ENCODE measurements at places on chromosomes 1 and 21.
A peak's percentile ranks its signal among the peaks of the same experiment; 100 is the strongest.

DNA sequence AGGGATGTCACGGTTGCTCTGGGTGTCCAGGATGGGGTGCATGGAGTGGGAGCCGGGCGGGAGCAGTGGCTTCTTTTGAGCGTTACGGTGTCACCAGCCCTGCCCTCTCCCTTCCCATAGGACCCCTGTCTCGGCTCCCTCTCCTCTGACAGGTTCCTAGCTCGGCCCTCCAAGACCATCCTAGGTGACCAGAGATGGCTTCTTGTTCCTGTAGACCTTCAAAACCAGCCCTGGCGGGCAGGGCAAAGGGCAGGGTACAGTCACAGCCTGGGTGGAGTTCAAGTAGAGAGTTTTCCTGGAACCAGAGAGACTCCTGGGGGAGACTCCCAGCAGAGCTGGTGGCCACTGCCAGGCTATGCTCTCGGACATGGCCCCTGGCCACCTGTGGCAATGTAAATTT is 345.6 kb upstream of the AJAP1 start:
- DNase-seq = no peak

GRCh38 chr1:161791904-161792655 is 26.0 kb downstream of the ATF6 start:
- no peak for DNase-seq

DNA sequence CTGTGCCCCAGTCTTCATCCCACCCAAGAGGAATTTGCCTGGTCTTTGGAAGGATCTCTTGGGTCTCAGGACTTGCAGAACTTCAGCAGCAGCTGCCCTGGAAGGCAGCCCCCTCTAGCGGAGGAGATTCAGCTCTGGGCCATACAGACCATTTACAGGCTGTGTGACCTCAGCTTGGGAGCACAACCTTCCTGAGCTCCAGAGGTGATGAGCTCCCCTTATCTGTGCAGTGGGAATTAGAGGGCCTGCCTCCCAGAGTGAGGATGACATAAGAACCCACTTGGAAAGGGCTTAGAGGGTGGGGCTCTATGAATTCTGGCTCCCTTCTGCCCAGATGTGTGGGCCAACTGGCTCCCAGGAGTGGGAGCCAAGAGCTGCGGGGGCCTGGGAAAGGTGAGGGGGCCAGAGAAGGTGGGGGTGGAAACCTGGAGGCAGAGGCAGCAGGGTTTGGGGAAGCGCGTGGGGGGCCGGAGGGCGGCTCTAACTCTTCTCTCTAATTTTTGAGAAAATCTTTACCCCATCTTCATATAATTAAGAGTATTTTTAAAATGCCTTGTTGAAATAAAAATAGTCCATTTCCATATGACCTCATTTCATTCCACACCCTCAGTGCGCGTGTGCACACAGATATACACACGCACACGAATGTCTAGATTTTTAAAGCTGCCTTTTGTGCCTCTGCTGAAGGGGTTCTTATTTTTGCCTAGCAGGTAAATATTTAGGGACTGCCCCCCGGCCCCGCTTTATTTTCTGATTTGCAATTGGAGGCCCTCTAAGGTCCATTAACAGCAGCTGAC is 21.5 kb downstream of the EPHB2 start:
- no peak for DNase-seq

GRCh38 chr1:197976368-197976767 is 59.2 kb downstream of the LHX9 start:
- peak; percentile 10 for DNase-seq

- no peak for DNase-seq
Measured at GRCh38 chr21:37848721-37849490, 67.4 kb downstream of the KCNJ6 start.

GRCh38 chr1:69272684-69273083 is 295.0 kb upstream of the LRRC7 start:
- DNase-seq = no peak

- DNase-seq = peak; percentile 53
Measured at GRCh38 chr1:201346337-201346939, 31.0 kb downstream of the TNNT2 start.

- no peak for DNase-seq
Measured at GRCh38 chr1:200673952-200674823, 4.5 kb upstream of the DDX59 start.

DNA sequence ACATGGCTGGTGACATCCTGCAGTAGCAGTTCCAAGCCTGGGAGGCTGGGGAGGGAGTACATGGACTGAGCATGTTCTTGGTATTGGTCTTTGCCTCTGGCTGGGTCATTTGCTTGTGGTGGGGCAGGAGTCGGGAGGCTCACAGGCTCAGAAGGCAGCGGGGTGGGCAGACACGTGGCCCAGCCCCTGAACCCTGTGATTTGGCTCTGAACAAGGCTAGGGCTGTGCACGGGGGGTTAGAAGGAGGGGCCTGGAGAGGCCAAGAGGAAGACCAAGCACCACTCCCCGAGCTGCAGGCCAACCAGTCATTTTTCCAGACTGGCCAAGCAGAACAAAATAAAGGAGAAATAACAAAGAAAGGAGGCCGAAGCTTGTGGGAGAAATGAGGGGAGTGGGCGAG is 9.7 kb upstream of the PRELP start:
- DNase-seq = no peak

- DNase-seq = peak; percentile 96
Measured at GRCh38 chr1:202160377-202160940, at the start of gene PTPN7. PTPN7 (minus strand) TSS chr1:202160602; CDS start chr1:202159402, 1,200 bp downstream.

- no peak for DNase-seq
Measured at GRCh38 chr1:223535319-223535718, 130.2 kb downstream of the CAPN8 start.

DNA sequence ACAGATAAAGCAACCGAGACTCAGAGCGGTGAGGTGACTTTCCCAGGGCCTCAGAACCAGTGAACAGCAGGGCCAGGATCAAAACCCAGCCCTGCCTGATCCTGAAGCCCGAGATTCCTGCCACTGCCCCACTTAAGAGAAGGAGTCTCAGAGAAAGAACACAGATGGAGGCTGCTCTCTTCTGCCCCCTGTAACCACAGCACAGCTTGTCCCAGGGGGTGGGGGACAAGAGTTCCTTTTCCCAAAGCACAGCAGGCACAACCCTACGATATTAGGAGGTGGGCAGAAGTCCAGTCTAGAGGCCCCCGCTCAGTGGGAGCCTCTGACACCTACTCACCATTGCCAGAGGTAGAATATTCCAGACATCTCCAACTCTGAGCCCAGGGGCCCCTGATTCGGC is 24.0 kb upstream of the VWA5B1 start:
- DNase-seq = no peak

DNA sequence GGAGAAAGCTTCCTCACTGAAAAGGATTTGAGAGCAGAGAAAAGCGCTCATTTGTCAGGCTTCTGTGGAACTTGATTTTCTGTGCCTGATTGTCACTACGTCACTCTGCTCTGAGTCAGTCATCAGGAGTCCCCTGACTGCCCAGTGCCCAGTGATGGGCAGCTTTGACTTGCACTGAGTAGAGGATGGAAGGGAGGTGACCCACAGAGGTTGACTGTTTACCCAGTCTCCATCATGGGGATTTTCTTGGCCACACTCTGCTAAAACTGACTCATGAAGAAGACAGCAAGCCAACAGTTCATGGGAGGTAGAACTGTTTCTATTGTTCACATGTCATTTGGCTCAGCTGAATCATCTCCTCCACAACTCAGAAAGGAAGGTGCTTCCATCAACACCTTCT is 82.1 kb upstream of the DUSP10 start:
- DNase-seq = no peak

DNA sequence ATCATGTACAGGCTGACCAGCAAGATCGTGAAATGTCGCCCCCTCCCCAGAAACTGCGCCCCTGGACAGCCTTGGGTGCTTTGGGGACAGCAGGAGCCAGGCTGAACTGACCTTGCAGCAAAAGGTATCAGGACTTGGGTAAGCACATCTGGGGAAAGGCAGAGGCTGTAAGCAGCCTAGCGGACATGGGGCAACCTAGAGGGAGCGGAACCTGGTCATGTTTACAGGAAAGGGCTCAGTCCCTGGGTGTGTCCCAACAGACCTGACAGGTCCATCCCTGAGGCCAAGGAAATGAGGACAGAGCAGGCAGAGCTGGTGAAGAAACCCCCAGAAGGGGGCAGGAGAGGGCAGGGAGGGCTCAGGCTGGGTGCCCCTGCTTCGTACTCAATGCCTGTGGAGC is 3.1 kb upstream of the S100A8 start:
- DNase-seq = peak; percentile 7

DNA sequence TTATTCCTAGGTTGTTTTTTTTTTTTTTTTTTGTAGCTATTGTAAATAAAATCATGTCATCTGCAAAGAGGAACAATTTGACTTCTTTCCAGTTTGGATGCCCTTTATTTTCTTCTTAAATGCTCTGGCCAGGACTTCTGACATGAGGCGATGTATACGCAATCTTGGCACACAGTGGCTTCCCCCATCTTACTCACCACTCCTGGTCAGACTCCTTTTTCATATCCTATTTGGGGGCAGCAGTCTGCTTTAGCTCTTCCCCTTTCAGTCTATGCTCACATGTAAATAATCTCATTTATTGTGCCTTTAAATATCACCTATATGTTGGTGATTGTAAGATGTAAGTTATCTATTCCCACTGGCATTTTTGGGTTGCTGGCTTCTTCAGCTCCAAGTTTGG is 56.1 kb downstream of the SLAMF6 start:
- DNase-seq = peak; percentile 18

DNA sequence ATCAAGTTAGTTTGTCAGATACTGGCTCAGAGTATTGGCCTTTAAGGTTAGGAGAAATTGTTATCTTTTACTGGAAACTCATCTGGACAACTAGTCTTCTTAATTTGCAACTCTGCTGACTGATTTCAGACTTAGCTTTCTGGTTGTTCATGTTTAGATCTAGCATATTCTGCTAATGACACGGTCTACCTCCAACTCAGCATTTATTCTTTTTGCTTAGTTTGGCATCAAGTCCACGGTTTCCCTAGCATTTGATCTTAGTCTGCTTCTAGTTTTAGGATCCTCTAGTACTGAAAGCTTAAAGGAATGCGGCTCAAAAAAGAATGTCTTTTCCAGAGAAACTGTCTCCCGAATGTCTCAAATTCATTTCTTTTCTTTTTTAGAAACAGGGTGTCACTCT is 75.6 kb upstream of the SLFNL1 start:
- DNase-seq = no peak

DNA sequence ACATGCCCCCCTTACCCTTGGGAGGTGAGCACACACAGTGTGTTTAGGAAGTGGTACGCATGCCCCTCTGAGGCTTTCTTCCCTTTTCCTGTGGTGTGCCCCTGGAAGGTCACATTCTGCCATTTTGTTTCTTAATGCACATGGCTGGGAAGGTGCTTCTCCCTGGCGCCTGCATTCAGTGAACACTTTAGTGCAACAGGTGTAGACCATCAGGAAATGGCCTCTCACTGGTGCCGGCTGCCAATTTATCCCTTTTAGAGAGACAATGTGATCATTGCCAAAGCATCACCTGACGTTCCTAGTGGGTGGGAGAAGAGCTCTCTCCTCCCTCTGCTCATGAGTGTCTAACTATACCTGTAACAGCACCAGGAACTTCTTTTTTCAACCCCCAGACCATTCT is 51.8 kb upstream of the PDE9A start:
- no peak for DNase-seq

DNA sequence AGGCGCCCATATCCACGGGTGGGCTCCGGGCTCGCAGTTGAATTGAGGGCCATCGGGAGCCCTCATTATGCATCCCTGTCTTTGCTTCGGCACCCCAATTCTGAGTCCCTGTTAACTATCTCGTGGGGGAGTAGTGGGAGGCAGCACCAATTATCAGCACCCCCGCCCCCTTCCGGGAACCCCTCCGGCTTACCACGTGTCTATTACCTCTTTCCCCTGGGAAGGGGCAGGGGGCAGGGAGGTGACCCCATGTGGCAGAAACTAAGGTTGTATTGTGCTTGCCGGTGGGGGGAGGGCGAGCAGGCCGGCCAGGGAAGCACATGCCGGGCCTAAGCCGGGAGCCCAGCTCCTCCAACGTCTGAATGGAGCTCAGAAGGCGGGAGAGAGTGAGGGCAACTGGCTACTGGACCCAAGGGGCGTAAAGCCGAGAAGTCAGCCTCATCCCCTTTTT is 1.0 kb downstream of the LIN28A start:
- DNase-seq = no peak

GRCh38 chr21:14241297-14241696 is 25.3 kb downstream of the RBM11 start:
- DNase-seq = peak; percentile 55

- no peak for DNase-seq
Measured at GRCh38 chr21:33112681-33113080, 42.7 kb downstream of the OLIG1 start.

DNA sequence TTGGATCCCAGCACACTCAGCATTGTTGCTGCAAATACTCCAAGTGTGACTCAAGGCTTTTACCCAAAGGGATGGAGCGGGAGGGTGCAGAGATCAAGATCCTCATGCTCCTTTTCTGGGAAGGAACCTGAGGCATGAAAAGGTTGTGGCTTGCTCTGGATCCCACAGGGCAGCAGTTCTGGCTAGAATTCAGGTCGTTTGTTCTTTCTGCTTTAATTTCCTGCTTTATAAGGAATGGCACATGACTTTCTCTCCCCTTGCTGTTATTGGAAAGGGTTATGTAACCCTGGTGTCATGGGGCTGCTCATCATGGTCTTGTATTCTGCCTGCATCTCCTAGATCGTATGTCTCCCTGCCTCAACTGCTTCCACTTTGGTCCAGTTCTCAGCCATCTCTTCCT is 101.6 kb downstream of the NOS1AP start:
- no peak for DNase-seq

GRCh38 chr1:3669421-3669821 is 17.1 kb downstream of the TP73 start:
- no peak for DNase-seq

GRCh38 chr1:109609881-109610280 is 9.5 kb downstream of the GNAT2 start:
- no peak for DNase-seq

DNA sequence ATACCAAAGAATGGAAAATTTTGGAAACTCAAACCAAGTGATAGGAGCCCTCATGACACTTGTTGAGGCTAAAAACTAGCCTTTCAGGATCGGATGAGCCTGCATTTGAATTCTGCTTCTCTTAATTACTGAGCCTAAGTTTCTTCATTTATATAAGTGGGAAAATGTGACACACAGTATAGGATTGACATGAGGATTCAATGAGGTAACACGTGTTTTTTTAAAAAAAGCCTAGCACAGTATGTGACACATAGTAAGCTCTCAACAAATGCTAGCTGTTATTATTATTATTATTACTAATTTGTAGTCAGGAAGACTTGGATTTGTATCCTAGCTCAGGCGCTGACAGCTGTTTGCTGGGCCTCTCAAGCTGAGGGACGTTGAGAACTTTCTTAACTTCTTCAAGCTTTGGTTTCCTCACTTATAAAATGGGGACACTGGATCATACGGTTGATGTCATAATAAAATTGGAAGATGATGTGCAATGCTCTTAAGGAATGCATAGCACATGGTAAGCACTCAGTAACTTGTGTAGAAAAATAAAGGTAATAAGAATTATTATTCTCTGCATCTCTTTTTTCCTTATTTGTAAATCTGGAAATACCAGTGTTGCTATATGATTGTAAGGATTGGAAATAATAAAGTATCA is 55.4 kb upstream of the JUN start:
- DNase-seq = no peak

GRCh38 chr1:26158908-26159742 is at the start of gene FAM110D:
FAM110D (plus strand) TSS chr1:26159079; CDS start chr1:26161292, 2,213 bp downstream.
- no peak for DNase-seq

GRCh38 chr1:97042551-97042950 is 321.0 kb downstream of the PTBP2 start:
- DNase-seq = no peak
